ENCODE measurements at places on chromosomes 7 and 10.

- DNase-seq: no peak
These were observed 1.2 kb downstream of the CYP2E1 start for GRCh38 chr10:133528296-133528844.

DNA sequence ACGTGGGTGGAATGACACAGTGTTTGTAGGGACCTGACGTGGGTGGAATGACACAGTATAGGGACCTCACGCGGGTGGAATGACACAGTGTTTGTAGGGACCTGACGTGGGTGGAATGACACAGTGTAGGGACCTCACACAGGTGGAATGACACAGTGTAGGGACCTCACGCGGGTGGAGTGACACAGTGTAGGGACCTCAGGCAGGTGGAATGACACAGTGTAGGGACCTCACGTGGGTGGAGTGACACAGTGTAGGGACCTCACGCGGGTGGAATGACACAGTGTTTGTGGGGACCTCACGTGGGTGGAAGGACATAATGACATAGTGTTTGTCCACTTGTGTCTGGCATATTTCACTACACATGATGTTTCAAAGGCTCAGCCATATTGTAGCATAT lies 19.3 kb downstream of the PPP2R2D start:
- DNase-seq: no peak

- DNase-seq: no peak
These were observed 93.7 kb downstream of the CFAP58 start for GRCh38 chr10:104447331-104447730.

GRCh38 chr10:62812672-62813439 lies 3.3 kb downstream of the EGR2 start:
- no peak for DNase-seq

GRCh38 chr10:74072503-74072902 lies 74.6 kb downstream of the VCL start:
- no peak for DNase-seq

- DNase-seq: no peak
These were observed 74.5 kb downstream of the KMT2E start for GRCh38 chr7:105088456-105088855.

DNA sequence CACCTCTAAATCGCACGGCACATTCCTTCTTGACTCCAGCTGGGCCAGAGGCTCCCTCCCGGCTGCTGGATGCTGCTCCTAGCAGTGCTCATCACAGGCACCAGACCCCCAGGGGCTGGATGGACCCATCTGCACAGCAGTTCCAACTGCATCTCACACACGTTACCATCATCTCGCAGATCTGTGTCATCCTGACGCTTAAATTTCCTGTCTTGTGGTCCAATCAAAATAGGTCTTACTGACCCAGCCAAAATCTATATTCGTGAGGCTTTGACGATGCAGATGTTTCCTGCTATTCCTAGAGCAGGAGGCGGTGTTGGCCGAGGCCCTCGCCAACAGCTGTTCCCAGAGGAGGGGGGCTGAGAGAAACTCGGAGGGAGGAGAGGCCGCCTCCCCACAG lies 108.0 kb downstream of the MKI67 start:
- DNase-seq: no peak

- DNase-seq: no peak
These were observed 176.1 kb downstream of the DIP2C start for GRCh38 chr10:513393-513792.

GRCh38 chr10:14971867-14972448 lies 12.8 kb downstream of the MEIG1 start:
- no peak for DNase-seq

DNA sequence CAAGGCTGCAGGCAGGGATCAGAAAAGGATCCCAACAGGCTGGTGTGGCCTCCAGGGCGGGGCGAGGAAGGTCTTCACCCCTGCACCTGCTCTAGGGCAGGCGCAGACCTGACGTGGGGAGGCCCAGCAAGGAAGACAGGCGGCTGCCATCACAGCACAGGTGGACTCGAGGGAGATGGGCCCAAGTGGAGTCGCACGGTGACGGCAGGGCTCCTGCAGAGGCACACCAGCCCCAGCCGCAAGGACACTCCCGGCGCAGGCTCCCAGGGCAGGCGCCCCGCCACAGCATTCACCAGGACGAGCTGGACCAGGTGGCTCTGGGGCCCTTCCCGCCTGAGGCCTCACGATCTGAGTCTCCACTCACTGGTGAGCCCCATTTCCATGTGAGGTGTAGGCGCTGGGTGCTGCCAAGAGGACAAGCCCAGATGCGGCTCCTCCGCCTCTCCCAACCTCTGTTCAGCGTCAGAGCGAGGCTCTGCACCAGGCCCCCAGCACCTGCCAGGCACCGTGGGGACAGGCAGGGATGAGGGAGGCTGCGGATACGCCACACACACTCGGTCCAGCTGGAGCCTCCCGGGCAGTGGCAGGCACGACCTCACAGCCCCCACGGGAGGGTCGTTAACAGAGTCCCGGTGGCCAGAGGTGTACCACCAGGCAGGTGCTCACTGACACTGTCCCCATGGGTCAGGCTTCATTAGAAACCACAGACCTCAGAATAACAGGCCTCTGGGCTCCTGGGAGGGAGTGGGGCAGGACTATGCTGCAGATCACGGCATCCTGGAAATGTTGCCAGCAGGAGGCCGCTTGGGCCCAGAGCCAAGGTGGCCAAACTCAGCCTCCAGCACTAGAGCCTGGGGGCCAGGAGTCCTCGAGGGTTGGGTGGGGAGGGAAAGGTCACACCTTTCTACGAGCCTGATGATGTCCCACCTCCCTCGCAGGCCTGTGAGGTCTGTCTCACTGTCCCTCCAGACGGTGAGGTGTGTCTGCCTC lies 111.6 kb downstream of the MAD1L1 start:
- no peak for DNase-seq

GRCh38 chr10:88281592-88282347 lies 301.3 kb downstream of the RNLS start:
- no peak for DNase-seq

DNA sequence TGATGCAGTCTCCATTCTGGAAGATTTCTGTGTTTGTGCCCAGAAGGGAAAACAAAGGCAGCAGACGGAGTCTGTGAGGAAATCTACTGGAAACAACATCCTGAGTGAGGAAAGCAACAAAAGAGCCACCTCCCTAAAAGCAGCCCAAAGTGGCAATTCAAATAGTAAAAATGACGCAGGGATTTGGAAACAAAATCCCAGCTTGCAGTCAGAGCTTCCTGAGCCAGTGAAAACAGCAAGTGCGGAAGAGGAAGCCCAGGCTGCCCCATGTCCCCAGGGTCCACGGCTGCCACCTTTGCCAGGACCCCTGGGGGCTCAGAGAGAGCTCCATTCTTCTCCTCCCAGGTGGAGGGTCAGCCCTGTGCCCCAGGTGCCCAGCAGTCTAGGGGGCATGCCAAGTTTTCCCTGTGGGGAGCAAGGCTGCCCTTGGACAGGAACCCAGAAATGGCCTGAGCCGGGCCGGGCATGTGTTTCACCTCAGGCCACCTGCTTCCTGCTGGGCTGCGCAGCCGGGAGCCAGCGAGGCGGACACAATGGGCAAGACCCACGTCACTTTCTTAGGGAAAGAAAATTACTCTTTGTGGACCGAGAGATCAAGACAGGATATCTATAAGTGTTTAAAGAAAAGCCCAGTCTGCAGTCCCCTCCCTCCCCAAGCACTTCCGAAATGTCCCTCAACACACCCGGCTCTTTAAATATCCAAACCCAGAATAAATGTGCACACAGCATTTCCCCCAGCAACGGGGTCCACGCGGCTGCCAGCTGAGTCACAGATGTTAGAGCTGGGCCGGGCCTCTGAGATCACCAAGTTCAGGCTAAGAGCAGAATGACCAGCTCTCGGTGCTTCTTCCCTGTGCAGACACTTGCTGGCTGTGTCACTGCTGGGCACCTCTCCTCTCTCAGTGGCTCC lies 231.1 kb downstream of the ARHGAP12 start:
- no peak for DNase-seq

DNA sequence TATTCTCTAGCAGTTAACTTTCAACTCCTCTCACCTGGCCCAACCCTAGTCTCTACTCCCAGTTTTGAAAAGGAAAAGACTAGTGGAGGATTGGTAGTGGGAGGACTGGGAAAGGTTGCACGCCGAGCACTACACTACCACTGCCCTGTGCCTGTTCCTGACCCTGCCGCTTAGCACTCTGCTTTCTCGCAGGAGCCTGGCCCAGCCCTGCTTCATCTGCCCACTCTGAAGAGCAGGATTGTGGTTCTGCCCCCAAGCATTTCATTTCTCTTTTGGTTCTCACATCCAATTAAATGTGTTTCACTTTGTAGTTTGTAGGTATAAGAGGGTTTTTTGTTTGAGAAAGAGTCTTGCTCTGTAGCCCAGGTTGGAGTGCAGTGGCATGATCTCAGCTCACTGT lies 31.5 kb upstream of the RBM20 start:
- DNase-seq: no peak

DNA sequence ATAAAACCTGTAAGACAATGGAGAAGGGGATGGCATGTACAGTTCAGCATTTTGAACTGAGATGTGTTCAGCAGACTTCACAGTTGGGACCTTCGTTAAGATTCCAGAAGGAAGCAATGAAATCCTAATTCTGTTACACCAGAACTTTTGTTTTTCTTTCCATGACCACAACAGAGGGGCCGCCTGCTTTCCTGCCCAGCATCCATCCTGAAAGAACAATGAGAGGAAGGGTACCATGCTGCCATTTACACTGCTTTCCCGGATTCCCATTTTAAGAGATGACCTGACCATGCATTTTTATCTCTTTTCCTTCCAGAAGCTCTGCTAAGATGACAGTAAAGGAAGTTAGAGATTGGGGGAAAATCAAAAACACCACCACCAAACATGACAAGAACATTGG lies 92.7 kb downstream of the PIP4K2A start:
- DNase-seq: no peak

DNA sequence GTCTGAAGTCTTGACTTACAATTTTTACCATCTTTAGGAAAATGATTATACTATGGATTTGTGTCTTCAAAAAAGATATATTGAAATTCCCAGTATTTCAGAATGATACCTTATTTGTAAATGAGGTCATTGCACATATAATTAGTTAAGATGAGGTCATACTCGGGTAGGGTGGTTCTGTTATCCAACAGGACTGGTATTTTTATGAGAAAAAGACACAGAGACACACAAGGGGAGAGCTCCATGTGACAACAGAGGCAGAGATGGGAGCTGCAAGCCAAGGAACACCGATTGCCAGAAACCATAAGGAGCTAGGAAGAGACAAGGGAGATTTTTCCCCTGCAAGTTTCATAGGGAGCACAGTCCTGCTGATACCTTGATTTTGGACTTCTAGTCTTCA lies 356.9 kb downstream of the ARL4A start:
- no peak for DNase-seq

DNA sequence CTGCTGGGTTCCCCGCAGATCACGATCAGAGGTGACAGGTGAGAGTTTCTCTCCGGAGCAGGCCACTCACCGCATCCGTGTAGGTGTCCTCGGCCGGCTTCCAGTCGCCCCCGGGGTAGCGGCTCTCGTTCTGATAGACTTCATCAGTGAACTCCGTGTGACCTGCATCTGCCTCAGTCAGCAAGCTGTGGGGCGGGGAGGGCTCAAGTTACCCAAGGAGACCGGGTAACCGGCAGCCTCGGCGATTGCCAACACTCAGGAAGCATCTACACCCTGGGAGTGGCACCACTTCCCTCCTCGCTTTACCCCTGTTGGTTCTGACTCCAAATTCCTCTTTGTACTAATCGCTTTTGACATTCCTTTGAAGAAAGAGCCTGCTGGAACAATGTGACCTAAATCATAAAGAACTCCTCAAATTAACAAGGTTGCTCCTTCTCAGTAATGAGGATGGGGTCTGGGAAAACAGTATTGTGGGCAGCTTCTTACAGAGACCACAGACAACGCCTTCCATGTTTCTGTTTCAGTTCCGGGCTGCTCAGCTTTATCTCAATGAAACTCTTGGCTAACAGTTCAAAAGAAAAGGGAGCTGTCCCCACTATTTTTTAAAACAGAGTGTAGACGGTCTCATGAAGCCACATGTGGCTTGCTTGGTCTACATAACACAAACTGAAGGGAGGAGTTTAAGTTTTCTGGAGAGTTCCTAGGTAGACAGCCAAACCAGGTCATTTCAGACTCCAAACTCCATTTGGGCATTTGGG lies 118.1 kb downstream of the MYOF start:
- DNase-seq: no peak

- DNase-seq: no peak
These were observed 842.5 kb downstream of the GRID1 start for GRCh38 chr10:85524001-85524666.

DNA sequence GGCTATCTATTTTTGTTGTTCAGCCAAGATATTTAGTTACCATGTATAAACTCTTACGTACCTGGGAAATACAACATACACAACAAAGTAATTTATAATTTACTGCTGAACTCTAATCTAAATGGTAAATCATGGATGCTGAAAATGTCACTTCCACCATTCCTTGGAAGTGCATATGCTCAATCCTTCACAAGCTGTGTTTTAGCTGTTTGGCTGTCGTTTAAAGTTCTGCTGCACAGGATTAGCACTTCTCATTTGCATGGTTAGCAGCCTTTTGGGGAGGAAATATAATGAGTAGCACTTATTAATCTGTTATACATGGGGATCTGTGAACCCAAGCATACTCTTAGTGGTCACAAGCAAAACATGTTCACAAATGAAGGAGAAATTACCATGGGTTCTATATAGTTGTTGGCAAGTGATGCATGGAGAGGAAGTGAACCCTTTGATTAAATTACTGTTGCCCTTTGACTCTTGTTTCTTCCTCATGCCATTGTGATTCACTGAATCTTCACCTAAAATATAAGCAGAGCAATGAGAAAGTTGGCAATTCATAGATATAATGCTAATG lies 18.5 kb downstream of the PIK3CG start:
- no peak for DNase-seq

DNA sequence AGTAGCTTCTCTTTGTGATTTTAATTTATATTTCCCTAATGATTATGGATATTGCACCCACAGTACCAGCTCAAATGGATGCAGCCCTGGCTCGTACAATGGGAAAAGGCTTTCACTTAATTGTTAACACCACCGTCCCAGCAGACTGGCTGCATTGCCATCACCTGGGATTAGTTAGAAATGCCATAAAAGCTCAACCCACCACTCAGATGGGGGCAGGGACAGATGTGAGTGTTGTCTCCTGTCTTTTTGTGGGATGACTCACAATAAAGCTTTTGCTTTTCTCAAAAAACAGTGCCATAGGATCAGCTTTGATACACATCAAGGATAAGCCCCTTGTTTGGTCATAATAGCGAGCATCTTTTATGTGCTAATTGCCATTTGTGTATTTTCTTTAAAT lies 729.1 kb downstream of the TNS3 start:
- no peak for DNase-seq

- no peak for DNase-seq
These were observed 142.1 kb downstream of the SND1 start for GRCh38 chr7:127794136-127794535.

Measured in stimulated activated CD4-positive, alpha-beta T cell treated with anti-CD3 and anti-CD28 coated beads, Interleukin-15, amount 100 ng/mL, for 48 hours (primary cell).